ENCODE measurements at places on chromosomes 13 and 19.

- DNase-seq: peak; percentile 95
Measured at GRCh38 chr13:66994097-66994496, 236.0 kb downstream of the PCDH9 start.

DNA sequence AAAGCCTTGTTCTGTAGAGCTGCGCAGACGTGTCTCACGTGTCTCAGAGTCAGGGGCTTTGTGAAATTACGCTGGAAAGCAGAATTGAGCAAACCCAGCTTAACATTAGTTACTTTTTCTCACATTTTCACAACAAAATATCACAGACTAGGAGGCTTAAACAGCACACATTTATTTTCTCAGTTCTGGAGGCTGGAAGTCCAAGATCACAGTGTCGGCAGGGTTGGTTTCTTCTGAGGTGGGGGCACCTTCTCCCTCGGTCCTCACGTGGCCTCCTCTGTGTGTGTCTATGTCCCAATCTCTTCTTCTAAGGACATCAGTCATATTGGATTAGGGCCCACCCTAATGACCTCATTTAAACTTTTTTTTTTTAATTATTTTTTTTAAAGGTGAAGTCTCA, 4.7 kb upstream of the EIF3G start:
- no peak for DNase-seq

GRCh38 chr19:18289471-18290301, 8.3 kb upstream of the JUND start:
- DNase-seq: no peak

GRCh38 chr19:31316201-31316951, 32.9 kb downstream of the TSHZ3 start:
- peak; percentile 59 for DNase-seq

DNA sequence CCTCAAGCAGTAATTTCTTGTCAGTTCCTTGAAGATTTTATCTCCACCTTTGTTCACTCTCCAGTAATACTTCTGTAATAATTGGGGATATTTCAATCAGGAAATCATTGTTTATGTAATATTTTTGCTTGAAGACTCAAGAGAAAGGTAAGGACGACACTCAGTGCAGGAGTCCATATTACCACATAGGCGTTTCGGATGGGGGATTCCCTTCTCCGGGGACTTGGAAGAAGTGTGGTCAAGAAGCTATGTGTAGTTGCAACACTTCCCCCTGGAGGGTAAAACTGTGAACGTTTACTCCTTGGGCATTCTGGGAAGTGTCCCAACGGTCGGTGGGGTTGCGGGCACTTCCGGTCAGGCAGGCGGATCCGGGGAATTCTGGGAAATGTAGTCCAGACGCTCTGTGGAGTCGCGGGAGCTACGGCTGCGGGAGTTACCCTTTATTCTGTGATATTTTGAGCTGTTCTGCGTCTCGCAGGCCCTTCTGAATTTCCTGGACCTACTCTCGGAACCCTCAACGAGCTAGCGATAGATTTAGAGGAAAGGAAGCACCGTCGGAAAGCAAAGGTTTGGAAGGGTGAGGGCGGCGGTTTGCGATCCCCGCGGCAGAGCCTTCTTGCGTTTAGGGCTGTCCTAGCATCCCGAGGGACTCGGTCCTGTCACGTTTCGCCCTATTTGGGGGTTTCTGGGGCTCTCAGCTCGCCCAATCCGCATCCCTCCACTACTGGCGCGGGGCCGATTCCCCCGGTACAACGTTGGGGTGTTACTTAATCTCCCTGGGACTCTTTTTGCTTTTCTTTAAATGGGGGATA, at the start of gene ZNF221:
Gene ZNF221, plus strand, starts transcription at position 395 of the 812 bp plus-strand sequence. CDS start 11,499 bp downstream, outside the sequence.
- DNase-seq: peak; percentile 99

GRCh38 chr19:35066691-35067563, 25.4 kb downstream of the HPN start:
- peak; percentile 98 for DNase-seq

GRCh38 chr13:28922341-28922740, 102.2 kb downstream of the MTUS2 start:
- no peak for DNase-seq

DNA sequence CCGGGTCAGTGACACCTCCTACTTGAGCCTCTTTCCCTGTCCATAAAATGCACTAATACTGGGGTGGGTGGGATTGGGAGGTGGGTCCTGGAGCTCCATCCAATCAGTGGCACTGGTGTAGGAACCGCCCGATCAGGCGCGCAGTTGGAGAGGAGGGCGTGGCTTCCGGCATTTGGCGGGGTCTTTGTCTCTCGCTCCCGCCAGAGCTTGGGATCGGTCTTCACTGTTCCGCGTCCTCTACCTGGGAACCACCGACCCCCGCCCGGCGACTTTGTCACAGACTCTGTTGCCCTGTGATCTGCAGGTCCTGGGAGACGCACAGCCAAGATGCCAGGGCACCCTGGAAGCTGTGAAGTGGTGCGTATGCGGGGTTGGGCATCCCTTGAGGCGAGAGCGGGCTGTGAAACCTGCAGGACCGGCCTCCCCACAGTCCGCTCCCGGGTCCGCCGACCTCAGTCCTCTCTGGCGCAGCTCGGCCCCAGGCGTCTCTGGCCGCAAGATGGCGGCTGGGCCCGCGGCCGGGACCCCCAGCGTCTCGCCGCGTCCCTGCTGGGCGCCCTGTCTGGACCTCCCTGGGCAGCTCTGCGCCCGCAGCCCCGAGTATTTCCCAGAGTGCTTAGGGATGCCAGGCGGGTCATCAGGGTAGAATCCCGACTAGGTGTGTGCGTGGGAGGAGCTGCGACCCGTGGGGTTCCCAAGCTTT, 41.6 kb upstream of the ZNF730 start:
- peak; percentile 96 for DNase-seq

GRCh38 chr13:110471833-110472162, 89.7 kb downstream of the RAB20 start:
- no peak for DNase-seq

GRCh38 chr13:49806126-49806536, 13.6 kb upstream of the KPNA3 start:
- no peak for DNase-seq

- DNase-seq: no peak
Measured at GRCh38 chr13:112060282-112060830, 6.6 kb upstream of the SOX1 start.

- peak; percentile 88 for DNase-seq
Measured at GRCh38 chr19:10270616-10271394, at the start of gene ICAM1. Gene ICAM1 (plus strand): TSS chr19:10271120. CDS start chr19:10271160, 40 bp downstream.

DNA sequence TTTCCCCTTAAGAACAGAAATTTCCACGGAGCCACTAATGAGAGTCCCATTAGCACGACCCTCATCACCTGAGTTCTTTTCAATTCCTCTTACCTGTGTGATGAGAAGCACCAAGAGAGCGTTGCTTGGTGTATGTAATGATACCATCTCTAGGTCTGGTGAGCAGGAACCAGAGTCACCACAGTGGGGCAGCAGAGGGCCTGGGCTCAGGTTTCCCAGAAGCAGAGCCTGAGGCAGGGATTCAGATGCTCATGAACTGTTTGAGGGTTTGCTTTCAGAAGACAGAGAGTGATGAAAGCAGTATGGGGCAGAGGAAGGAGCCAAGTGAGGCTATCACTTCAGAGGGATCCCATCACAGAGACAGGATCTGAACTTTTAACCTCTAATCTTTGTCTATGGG, 3.1 kb upstream of the PTPRH start:
- peak; percentile 44 for DNase-seq

Data from GM23338 (cell line).